ENCODE measurements at places on chromosomes 4 and X. TPM values are rescaled to one million over a fixed set of nuclear protein-coding genes. Genes with fewer than 3 reads are reported as not detected.

DNA sequence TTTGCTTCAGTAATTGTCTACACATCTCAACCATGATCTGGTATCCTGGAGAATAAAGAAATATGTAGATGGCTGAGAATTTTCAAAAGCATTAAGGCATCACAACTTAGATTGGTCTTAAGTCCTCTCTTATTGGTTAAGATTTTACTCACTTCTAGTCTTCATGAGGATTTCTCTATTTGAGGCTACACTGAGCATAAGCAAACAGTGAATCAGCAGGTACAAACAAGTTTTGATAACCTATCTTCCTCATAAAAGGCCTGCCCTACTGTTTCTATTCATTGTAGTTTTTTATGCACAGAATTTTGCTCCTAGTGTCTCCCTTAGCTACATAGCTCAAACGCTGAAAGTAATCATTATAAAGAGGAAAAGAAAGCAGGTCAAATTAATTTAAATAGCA is 460.7 kb upstream of the RPS6KA3 start:
- H3K27me3 ChIP-seq, result no peaks in the 10 kb centered on the region
- DNase-seq, result no peak
- H3K4me3 ChIP-seq, result no peak overlapping the region
- no peaks in the 10 kb centered on the region for H3K36me3 ChIP-seq

- peak overlapping the region; percentile 89 for H3K27ac ChIP-seq
- H3K36me3 ChIP-seq, result no peaks in the 10 kb centered on the region
- no peak overlapping the region for H3K4me3 ChIP-seq
- DNase-seq, result no peak
- peaks cover 95% of the 10 kb centered on the region for H3K4me1 ChIP-seq
These were observed 19.0 kb downstream of the GAB3 start for GRCh38 chrX:154731881-154732280.

Gene PABPC1L2A
- total RNA-seq, result not detected

Gene TNMD
- not detected for total RNA-seq
